ENCODE measurements at places on chromosomes 6 and 20. TPM values are rescaled to one million over a fixed set of nuclear protein-coding genes. Genes with fewer than 3 reads are reported as not detected.

Gene MPIG6B
- 3.3 TPM for polyA plus RNA-seq

Gene EPB41L1
- polyA plus RNA-seq: 37.3 TPM

Gene SMOC2
- polyA plus RNA-seq: 11.4 TPM

Gene MYBL2
- polyA plus RNA-seq: 15.7 TPM

Gene NHLRC1
- 2.5 TPM for polyA plus RNA-seq

Gene RSPO3
- 5.2 TPM for polyA plus RNA-seq

Gene CBLN4
- polyA plus RNA-seq: 0.15 TPM

Gene KHDC1L
- not detected for polyA plus RNA-seq

Gene ARMC12
- 0.82 TPM for polyA plus RNA-seq

Gene HCK
- 4.2 TPM for polyA plus RNA-seq

Gene PNPLA1
- 0.21 TPM for polyA plus RNA-seq

Gene SNAP91
- 0.46 TPM for polyA plus RNA-seq

GRCh38 chr20:61923371-61924166 lies 142.1 kb downstream of the TAF4 start:
- DNase-seq: no peak

- no peak for DNase-seq
Observed at GRCh38 chr6:116074732-116075390, 14.2 kb upstream of the FRK start.

GRCh38 chr6:13513626-13514502 lies 26.5 kb upstream of the GFOD1 start:
- no peak for DNase-seq

DNA sequence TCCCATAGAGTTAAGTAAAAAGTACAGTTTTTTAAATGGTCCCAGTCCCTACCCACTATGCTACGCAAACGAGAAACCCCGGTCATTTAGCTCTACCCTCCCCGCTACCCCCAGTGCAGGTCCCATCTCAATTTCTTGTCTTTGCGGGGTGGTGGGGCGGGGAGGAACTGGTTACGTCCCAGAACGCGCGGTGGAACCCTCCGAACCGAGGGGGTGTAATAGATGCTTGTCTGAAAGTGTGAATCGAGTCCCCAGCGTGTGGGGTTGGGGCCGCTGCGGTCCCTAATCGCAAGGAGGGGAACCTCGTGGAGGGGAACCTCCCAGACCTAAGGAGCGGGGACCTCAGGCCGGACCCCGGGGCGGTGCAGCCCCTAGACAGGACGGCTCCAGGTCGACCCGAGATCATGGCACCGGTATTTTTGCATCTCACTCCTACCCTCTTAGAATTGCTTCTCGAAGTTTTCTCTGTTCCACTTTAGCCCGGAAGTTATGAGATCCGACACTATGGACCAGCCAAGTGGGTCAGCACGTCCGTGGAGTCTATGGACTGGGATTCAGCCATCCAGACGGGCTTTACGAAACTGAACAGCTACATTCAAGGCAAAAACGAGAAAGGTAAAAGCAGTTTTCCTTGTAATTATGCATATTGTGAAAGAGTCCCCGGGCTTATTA lies 779 bp downstream of the HEBP2 start:
- peak; percentile 36 for DNase-seq

DNA sequence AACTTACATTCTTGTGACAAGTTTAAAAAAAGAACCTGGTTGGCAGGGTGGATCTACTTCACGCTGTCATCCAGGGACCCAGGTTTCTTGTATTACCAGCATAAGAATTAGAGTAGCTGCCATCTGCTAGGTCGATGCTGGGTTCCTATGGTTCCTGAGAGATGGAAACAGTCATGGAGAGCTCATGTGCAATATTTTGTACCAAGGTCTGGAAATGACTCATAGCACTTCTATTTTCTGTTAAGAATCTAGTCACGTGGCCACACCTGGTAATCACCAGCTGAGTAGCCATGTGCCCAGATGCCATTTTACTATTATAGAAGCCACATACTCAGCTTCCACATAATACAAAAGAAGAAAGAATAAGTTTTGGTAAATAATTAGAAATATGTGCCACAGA lies 171.3 kb downstream of the CD83 start:
- DNase-seq: no peak

- no peak for DNase-seq
Observed at GRCh38 chr6:108438918-108439317, 121.8 kb upstream of the FOXO3 start.

DNA sequence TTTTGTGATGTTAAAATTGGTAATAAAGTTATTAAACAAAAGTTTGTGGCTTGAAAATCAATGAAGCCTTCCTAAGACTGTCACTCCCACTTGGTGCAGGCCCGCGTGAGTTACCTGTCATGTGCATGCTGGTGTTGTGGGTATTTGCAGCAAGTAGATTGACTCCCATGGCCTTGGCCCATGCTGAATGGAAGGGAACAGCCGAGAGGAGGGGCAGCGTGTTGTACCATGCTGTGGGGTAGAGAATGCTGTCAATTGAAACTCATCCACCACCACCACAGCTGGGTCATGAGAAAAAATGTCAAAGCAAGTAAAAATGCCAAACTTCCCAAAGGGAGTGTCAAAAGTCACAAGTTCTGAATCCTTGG lies 12.7 kb upstream of the VNN1 start:
- DNase-seq: no peak

DNA sequence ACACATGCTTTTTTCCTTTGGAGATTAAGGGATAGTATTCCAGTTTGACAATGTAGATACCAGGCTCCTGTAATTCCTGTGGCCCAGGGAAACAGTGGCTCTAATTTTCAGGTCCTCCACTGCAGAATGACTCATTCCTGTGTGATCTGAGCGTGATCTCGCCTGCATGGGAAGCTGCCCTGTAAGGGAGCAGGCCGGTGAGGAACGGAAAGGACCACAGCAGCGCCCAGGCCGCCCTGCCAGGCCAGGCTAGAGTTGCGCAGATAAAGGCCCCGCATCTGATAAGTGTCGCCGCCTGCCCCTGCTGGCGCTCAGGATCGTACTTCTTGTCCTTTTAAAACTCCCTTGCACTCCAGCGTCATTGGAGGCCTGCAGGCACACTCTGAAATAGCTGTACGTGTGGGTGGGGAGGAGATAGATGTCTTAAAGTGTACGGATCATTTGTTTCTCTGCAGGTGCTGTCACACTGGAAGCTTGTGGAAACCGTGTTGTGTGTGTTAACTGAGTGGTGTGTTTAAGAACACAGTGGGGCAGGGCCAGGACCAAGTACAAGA lies 60.7 kb downstream of the SYNJ2 start:
- DNase-seq: no peak

DNA sequence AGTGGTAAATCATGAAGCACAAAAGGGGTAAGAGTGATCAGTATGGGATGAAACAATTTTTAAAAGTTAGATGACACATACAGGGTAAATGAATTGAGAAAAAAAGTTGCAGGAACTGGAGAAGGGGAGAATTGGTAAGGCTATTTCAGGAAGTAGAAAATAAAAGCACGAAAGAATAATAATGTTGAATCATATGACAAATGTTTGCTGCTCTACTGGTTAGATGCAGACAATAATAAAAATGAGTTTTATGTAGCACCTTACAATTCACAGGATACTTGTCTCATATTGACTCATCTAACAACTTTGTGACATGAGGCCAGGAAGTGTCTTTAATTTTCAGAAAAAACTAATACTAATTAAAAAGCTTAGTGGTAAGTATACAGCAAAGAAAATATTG lies 566.5 kb upstream of the MARCKS start:
- no peak for DNase-seq

DNA sequence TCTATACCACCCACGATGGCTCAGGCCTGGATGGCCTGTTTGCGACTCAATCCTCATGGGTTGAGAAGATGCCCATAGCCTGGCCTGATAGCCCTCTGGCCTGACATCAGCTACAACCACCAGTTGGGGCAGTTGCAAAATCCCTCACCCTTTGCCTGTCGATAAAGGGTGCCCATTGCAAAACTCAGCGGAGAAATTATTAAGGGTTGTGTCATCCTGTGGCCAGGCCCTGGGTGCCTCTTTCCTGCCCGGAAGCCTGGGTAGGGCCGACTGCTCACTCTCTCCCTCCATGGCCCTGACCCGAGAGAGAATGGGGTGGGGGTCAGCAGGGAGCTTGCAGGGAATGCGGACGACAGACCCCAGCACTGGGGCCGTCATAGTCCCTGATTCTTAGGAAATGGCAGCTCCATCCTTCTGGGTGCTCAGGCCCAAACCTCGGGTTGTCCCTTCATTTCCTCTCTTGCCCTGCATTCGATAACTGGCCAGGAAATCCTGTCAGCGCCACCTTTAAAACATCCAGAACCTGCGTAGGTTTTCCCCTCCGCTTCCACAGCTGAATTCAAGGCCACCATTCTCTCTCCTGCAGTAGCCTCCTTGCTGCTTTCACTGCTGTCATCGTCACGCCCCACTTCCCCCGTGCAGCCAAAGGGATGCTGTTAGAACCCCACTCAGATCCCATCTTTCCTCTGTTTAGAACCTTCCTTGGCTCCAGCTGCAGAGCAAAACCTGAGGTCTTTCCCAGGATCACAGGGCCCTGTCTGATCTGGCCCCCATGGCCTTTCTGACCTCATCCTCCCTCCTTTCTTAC lies 31.1 kb downstream of the CEBPB start:
- DNase-seq: no peak

- peak; percentile 74 for DNase-seq
Observed at GRCh38 chr6:147586044-147586443, 77.6 kb downstream of the SAMD5 start.

GRCh38 chr20:36950414-36951197 lies 902 bp downstream of the SAMHD1 start:
- no peak for DNase-seq

DNA sequence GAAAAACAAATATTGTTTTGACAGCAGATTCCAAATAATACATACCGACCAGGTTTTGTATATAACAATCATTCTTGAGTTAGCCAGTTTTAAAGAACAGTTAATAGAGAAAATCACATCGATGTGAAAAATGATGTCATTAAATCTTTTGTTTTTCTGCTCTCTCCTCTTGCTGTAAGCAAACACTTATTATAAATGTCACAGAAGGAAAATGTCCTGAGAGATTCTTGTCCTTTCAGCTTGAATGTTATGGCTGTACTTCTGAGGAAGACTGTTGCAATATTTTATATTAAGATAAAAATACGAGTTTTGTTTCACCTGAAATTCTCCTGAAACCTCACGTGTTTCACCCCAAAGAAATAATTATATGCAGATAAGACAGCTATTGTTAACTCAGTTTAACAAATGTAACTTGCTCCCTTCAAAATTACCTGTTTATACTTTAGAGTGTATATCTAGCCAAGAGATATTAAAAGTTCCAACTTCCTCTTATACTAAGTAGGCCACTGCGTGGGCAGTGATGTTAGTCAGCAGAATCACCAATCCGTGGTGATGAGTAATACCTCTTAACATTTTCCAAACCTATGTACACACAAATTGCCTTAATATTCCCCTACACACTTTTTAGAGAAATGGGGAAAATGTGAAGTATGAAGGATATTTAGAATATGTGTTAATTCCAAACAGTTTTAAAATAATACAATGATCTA lies 1111.4 kb upstream of the CITED2 start:
- no peak for DNase-seq

DNA sequence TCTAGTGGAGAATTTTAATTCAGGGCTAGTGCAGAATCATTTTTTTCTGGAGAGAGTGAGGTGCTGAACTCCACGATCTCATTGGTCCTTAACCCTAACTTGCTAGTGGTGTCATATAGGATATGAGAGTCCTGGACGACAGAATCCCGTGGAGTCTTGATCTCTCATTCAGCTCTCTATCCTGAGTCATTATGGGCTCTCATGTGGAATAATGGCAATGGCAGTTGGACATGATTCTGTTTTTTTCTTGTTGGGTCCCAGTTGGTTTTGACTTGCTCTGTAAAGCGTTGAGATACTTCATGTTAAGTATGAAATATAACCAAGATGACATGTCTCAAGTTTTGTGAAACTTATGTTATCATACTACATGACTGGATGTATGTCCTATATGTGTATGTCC lies 6.3 kb upstream of the RNF144B start:
- DNase-seq: no peak

GRCh38 chr6:6931071-6932025 lies 176.4 kb upstream of the RREB1 start:
- DNase-seq: no peak

DNA sequence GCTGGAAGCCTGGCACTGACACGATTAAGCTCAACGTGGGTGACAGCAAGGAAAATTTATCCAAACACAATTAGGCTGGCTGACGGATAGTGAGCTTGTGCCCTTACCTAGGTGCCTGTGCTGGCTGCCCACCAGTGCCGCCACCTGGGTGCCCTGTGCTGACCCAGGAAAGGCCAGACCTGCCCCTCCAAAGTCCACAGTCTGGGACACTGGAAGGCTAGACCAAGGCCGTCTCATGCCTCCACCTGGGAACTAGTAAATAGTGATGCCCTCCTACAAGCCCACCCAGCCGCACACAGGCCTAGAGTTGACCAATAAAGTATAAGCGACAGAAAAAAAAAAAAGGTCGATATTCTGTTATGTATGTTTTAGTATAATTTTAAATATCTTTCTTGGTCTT lies 142.6 kb upstream of the MCHR2 start:
- DNase-seq: no peak

GRCh38 chr6:158737710-158738615 lies 81.2 kb downstream of the EZR start:
- DNase-seq: no peak

- DNase-seq: no peak
Observed at GRCh38 chr6:90021711-90022110, 127.4 kb downstream of the GJA10 start.
